Activated CD4-positive, alpha-beta T cell treated with anti-CD3 and anti-CD28 coated beads, Interleukin-2, amount 50 U/mL, for 24 hours (primary cell): ENCODE measurements at places on chromosomes 16 and 17.

- DNase-seq = no peak
Measured at GRCh38 chr16:79986352-79986751, 385.8 kb upstream of the MAF start.

DNA sequence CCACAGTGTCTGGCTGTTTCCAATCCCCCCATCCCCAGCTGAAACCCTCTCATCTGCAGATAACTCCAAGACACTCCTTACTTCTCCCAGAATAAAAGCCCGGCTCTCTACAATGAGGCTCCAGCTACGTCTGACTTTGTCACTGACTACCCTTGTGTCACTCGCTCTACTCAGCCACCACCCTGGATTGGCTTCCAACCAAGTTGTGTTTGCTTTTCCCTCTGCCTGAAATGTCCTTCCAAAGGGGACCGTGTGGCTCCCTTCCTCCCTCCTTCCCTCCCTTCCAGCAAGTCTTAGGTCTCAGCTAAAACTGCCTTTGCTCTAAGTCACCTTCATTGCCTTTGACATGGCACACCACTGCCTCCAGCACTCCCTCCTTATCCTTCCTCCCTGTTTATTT is 42.8 kb downstream of the CDH1 start:
- DNase-seq = no peak

DNA sequence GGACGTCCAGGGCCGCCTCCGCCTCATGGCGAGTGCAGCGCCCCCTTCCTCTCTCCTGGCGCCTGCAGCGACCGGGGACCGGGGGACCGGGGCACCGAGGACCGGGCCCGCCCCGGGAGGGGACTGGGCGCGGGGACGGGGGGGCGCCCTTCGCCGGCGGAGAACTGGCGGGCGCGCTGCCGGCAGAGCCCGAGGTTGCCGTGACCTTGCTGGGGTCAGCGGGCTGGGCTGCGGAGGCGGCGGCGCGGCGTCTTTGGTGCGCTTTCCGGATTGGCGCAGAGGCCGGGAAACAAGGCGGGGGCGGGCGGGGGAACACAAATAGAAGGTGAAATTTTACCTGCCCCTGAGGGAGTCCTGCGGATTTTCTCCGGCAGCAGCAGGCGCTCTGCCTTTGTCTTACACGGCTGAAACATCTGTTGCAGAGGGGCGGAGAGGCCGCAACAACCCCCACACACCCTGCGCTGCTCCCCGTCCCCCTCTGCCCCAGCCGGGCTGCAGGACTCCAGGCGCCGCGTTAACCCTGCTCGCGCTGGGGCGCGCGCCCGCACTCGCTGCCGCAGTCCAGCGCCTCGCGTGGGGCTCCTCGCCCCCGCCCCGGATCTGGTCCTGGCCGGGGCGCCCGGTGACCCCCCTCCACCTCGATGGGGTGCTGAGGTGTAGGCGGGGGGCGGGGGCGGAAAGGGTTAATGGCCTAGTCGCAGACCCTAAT is 53.5 kb downstream of the SREBF1 start:
- no peak for DNase-seq

- DNase-seq = no peak
Measured at GRCh38 chr16:55695595-55695994, 39.8 kb downstream of the SLC6A2 start.

- DNase-seq = no peak
Measured at GRCh38 chr17:38970804-38971203, 3.6 kb upstream of the FBXO47 start.

DNA sequence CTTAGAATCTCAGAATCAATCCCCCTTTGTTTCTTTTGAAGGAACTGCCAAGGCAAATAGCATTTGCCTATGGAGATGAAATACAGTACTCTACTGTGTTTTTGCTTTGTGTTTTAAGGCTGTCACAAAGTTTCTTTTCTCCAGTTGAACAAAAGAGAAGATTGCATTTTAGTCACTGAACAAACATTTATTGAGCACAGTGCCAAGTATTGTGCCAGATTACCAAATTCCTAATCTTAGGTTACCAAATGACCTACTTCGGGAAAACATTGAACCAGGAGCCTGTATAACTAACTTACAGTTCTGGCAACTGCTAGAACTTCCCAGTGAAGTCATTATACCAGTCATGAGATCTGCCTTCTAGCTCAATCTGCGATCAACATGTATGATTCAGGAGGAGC is 3.0 kb upstream of the UBB start:
- no peak for DNase-seq

DNA sequence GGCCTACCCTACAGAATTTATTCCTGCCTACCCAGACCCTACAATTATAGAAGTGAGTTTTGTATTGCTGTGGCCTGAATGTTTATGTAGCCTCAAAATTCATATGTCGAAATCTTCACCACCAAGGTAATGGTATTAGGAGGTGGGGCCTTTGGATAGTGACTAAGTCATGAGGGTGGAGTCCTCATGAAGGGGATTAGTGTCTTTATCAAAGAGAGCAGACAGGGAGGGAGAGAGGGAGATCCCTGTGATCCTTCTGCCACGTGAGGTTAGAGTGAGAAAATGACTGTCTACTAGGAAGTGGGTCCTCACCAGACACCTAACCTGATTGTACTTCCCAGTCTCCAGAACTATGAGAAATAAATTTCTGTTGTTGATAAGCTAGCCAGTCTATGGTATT is 981 bp upstream of the DUXB start:
- no peak for DNase-seq

DNA sequence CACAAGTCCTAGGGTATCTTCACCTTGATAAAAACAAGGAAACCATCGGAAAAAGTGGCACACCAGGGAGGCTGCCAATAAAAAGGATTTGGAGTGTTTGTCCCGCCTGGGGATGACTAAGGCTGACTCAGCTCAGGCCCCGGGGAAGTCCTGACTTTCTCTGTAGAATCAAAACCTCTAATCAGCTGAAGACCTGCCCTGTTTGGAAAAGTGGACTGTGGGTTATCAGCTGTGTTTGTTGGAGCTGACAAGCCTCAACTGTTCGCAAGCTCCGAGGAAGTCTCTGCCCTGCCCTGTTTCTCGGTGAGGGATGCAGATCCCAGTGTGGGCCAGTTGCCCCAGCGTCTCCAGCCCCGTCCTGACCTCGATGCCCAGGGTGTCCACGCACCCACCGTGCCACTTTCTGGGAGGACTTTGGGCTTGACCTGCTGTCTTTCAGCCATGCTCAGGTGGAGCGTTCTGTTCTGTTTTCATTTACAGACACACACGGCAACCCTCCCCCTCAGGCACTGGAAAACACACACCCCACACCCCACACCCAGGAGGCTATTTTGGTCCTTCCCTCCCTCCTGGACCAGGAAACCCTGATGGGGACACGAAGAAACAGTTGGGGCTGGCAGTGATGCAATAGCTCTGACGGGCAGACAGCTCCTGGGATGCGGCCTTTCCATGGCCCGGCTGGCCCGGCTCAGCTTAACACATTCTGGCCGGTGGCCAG is 27.6 kb upstream of the PITPNA start:
- DNase-seq = no peak

DNA sequence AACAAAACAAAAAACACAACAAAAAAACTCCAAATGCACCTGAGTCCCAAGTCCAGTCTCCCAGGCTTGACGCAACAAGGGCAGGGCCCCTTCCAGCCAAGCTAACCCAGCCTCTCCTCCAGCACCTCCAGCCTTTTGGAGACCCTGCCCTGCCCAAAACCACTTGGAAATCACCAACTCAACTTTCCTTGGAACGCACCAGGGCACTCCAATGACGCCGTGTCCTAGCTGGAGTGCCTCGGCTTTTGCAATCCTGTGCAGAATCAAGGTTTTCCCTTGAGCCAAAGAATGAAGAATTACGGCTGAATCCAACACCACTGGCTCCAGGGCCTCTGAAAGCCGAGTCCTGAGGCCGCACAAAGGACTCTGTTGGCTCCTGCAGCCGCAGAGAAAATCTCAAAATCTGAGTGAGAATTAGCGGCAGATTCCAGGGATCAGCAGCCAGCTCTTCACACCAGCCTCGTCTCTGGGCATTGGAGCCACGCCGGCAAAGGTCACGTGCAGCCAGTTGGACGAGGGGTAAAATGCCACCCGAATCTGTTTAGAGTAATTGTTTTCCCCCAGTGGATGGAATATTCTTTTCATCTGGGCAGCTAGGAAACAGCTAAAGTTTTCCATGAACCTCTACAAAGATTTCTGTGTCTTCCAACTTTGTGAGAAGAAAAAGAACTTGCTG is 9.7 kb upstream of the BAIAP2 start:
- no peak for DNase-seq

DNA sequence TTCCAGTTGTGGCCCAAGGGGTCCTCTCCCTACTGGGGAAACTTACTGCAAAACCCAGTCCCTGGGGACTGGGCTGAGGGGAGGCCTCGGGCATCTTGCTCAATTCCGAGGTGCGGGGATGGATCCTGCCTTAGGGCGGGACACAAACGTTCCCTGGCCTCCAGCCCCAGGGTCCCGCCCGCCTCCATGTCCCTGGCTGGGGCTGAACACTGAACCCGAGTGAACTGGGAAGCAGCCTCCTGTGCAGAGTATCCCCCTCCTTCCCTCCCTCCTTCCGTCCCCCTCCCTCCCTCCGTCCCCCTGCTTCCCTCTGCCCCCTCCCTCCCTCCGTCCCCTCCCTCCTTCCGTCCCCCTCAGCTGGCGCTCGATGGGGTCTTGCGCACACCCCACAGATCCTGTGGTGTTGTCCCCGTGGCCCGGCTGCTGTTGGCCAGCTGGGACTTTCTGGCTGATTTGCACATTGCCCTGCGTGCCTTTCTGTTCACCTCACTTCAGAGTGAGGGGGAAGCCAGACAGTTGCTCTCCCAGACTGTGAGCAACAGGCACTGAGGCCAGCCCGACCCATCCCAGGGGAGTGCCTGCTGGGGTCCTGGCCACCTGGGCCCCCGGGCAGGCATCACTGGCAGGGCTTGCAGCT is 5.5 kb downstream of the TRAF7 start:
- no peak for DNase-seq

- peak; percentile 61 for DNase-seq
Measured at GRCh38 chr16:12067714-12068401, 91.3 kb downstream of the SNX29 start.

GRCh38 chr16:66585481-66586239 is 6.4 kb downstream of the CMTM2 start:
- no peak for DNase-seq

DNA sequence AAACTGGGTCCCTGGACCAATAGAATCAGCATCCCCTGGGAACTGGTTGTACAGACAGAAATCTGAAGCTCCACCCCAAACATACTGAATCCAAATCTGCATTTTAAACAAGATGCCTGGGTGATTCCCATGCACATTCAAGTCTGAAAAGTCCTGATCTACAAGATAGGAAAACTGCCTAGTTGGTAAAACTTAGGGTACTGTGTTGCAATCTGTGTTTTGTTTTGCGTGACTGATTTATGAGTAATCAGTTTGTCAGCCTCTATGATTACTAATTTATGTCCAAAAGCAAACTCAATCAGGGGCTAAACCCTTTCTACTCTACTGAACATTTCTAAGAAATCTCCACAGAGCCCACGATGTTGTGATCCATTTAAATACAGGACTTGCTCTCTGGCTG is 103.8 kb downstream of the YPEL2 start:
- DNase-seq = peak; percentile 10

- DNase-seq = no peak
Measured at GRCh38 chr16:12253731-12254130, 277.2 kb downstream of the SNX29 start.

- DNase-seq = no peak
Measured at GRCh38 chr17:4785311-4786105, 656 bp downstream of the VMO1 start.

DNA sequence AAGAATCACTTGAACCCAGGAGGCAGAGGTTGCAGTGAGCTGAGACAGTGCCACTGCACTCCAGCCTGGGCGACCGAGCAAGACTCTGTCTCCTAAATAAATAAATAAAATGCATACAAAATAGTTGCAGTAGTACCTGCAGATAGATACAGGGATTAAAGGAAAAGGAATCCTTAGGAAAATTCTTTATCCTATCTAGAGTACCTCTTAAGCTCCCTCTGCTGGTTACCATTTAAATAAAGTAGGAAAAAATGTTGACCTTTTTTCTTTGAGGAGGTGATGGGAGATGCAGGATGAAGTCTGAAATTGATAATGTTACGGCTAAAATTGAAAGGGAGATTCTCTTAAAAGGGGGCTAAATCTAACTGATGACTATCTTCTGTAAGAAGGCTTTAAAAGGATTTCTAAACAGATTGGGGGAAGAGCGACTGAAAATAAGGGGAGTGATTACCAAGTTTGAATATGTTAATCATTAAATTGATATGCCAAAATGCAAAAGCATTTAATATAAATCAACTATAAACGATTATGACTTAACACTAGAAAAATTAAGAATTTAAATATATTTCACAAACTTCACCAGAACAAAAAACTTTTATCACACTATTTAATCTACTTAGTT is 29.4 kb downstream of the C16orf87 start:
- no peak for DNase-seq

- no peak for DNase-seq
Measured at GRCh38 chr17:66583112-66583748, 251.7 kb upstream of the CACNG5 start.

DNA sequence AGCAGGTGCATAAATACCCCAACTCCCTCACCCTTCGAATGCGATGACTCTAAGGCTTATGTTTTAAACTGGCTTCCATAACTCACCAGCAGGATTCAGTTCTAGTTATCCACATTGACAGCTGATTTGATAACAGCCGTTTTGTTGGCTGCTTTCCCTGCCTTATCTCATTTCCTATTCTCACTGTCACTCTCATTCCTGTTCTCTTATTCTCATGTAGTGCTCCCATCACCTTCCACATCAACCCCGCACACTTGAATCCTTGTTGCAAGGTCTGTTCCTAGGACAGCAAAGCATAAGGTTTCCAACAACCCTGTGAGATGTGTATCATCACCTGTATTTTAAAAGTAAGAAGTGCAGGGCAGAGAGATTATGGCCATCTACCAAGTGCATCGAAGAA is 344.4 kb downstream of the CDH13 start:
- no peak for DNase-seq

DNA sequence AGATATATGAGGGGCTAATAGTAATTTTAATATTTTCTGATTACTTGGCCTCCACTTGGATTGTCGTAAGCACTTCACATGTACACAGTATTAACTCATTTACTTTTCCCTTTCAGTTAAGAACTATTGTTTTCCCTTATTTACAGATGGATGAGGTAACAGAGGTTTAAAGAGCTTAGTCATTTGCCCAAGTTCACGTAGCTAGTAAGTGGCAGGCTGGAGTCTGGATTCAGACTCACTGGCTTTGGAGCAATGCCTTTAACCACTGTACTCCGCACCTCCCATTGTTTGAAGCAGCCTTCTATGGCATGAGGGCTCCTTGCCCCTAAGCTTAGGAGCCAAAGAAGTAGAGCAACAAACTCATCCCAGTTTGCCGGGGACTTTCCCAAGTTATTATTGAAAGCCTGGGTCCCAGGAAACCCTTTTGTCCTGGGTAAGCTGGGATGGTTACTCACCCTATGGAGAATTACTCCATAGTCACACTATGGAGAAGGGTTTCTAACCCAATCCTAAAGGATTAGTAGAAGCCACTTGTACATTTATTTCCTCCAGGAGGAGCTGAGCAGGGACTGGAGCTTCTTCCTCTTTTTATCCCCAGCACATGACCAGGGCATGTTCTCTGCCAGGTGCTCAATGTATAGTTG is 12.3 kb downstream of the FOXL1 start:
- DNase-seq = no peak

GRCh38 chr16:87736008-87736382 is 29.8 kb downstream of the KLHDC4 start:
- no peak for DNase-seq

DNA sequence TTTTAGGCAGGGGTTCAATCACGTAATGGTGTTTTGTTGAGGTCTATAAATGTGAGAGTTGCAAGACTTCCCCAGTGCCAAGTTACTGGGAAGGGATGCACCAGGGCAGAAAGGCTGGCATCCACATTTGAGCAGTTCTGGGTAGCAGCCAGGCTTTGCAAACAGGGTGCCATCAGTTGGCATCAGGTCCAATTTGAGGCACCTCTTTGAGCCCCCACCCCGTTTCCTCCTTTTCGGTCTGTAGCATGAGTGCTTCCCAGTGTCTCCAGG is 142.6 kb upstream of the CACNG5 start:
- no peak for DNase-seq
